Uterus (tissue), 4 donors: ENCODE measurements at places on chromosomes 7 and 10. TPM values are rescaled to one million over a fixed set of nuclear protein-coding genes. Genes with fewer than 3 reads are reported as not detected.

CUBN gene
- total RNA-seq: 4.0 TPM

AKR1C1 gene
- total RNA-seq: 7.6 TPM

GPR146 gene
- total RNA-seq: 10.0 TPM

KLLN gene
- 1.3 TPM for total RNA-seq

C7orf57 gene
- 0.76 TPM for total RNA-seq

FGF8 gene
- total RNA-seq: not detected

SYT15B gene
- total RNA-seq: 2.6 TPM

PCGF5 gene
- 60.4 TPM for total RNA-seq

CPA1 gene
- not detected for total RNA-seq

OR13A1 gene
- not detected for total RNA-seq

CDNF gene
- 3.8 TPM for total RNA-seq

LFNG gene
- 26.5 TPM for total RNA-seq

SLC18A3 gene
- total RNA-seq: not detected

PAX2 gene
- not detected for total RNA-seq

NXPH1 gene
- total RNA-seq: not detected

FOXI2 gene
- not detected for total RNA-seq

NCF1 gene
- total RNA-seq: not detected

ADRA2A gene
- 4.5 TPM for total RNA-seq

LIPK gene
- total RNA-seq: not detected

TUBAL3 gene
- not detected for total RNA-seq
